ENCODE measurements at places on chromosomes 6 and 20.
A peak's percentile ranks its signal among the peaks of the same experiment; 100 is the strongest.

GRCh38 chr6:113649880-113650609 is 207.1 kb upstream of the MARCKS start:
- DNase-seq: no peak

DNA sequence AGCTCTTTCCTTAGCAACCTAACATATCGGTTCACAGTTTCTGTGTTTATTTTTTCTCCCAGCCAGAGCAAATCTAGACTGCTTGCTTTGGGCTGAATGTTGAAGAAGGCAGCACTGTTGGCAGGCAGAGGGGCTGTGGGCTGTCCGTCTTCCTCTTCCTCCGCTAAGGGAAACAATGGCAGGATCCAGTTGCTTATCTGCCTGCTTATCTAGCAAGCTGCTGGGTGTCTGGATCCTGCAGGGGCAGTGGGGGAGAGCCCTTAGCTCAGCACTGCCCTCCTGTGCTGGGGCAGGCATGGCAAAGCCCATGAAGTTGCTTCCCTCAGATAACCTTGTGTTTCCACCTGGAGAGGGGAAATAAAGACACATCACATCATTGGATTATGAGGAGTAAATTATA is 92.7 kb upstream of the CD93 start:
- no peak for DNase-seq

- no peak for DNase-seq
These were observed 5.6 kb upstream of the LY6G5C start for GRCh38 chr6:31686483-31686882.

- DNase-seq: no peak
These were observed 14.3 kb upstream of the ELOVL2 start for GRCh38 chr6:11058406-11058805.

- DNase-seq: no peak
These were observed 59.5 kb downstream of the VEGFA start for GRCh38 chr6:43829470-43829869.

- DNase-seq: no peak
These were observed 55.3 kb downstream of the EFCAB8 start for GRCh38 chr20:32914031-32914430.

DNA sequence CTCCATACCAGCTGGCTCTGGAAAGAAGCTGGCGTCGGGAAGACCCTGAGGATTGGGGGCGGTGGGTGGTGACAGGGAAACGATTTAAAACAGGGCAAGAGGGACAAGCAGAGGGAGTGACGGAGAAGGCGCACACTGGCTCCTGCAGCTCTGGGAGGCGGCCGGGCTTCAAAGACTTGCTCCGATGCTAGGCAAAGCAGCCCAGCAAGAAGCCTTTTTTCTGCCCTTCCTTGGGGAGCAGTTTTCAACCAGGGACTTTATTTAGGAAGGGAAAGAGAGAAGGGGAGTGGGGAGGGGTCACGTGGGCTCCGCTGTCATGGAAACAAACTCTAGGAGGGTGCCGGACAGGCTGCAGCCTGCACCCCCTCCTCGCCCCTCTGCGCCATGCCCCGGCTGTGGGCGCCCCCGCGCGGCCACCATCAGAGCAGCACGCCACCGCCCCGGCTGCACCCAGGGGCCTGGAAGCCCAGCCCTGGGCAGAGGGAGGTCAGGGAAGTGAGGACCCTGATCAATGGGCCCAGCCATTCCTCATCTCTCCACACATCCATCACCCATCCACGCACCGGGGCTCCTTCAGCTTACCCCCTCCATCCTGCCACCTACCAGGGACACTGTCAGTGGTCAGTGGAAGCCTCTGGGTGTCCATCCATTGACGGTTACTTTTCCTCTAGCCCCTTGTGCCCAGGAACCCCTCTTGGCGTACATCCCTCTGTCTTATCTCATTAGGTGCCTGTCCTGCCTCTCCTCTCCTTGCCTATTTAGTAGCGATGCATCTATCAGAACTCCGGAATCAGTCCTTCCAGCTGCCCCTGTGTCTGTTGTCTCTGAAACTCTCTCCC is 66.6 kb upstream of the CCDC167 start:
- peak; percentile 73 for DNase-seq

- no peak for DNase-seq
These were observed 1021.3 kb downstream of the HACE1 start for GRCh38 chr6:103838457-103838856.

DNA sequence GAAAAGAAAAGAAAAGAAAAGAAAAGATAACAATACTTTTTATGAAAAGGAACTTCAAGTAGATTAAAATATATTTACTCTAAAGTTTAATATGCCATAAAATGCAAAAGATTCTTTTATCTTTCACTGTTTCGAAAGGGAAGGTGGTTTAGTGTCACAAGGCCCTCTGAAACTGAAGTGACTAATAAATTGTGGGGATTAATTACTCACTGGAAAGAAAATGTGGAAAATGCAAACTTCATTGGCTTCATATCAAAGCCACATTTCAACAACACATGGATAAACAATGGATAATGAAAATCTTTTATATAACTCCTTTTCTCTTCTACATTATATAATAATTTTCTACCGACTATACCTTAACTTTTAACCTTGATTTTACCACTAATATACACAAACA is 320.5 kb upstream of the RSPO3 start:
- DNase-seq: no peak

GRCh38 chr6:159117046-159117445 is 52.2 kb upstream of the FNDC1 start:
- DNase-seq: no peak

DNA sequence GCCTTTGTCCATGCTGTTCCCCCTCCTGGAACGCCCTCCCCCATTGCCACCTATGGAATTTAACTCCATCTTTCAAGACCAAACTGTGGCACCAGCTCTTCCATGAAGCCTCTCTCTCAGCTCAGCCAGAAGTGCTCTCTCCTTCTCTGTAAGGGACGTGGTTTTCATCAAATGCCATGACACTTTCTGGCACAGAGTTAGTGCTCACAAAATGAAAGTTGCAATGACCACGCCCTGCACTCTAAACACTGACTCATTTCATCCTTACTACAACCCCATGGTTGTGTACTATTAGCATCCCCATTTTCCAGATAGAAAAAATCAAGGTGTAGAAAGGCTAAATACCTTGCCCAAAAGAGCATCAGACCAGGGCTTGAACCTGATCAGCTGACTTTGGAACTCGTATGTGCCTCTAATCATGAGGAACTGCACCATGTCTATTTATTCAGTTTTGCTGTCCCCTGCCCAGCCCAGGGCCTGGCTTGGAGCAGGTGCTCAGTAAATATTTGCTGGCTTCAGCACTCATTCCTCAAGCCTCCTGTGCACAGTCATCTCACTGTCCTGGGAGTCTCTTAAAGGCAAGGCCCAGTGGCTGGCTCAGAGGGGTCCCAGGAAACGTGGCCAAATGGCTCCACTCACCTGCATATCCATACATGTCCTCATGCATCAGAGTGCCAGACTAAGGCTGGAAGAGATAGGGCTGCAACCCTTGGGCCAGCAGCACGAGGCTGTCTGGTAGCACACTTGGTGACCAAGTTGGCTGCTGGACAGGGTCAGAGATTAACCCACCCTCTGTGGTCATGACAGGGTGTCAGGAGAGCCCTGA is 77.9 kb downstream of the MRPL14 start:
- DNase-seq: no peak

GRCh38 chr20:30598460-30599230 is 658.8 kb upstream of the DEFB115 start:
- DNase-seq: no peak

DNA sequence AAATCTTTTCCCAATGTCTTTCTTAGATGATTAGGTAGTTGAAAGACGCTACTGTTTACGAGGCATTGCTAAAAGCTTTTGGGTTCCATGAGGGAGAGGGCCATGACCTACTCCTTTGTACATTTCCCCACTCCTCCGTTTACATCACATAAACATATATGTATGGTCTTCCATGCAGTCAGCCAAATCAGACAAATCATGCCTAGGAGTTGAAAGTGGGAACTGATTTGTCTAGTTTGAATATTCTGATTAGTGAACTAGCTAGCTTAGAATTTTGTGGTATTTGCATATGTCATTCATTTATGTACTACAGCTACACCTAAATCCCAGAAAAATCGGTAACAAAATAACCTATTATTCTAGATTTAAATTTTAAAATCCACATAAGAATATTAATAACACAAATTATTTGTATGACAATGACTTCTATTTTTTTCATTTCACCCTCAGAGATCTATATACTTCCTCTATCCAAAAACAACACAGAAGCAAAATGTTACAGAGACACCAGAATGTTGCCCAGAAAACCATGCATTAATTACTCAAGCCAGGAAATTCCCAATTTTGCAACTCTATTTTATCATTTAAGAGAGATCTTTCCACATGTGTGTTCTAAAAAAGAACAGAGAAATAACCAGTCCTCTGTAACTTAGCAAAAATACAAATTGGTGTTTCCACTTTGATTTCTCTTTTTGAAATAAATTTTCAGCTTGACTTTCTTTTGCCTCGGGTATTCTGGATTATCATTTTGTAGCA is 231.9 kb downstream of the LAMA2 start:
- DNase-seq: no peak

DNA sequence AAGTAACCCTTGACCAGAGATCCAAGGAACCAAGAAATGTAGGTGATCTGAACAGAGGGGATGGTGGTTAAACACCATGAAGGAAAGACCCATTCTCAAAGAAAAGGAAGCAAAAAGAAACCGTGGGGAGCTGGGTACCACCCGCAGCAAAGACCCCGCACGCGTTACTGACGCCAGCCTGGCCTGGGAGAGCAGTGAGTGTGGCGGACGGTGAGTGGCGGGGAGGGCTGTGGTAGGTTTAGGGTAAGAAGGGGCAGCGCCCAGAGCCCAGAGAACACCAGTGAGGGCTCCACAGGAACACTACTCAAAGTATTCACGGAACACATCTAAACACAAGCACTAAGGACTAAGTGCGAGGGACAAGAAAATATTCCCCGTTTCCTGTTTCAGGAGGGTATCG is 4.2 kb downstream of the GMEB2 start:
- no peak for DNase-seq

GRCh38 chr6:149751239-149751638 is 1.7 kb downstream of the PCMT1 start:
- no peak for DNase-seq

DNA sequence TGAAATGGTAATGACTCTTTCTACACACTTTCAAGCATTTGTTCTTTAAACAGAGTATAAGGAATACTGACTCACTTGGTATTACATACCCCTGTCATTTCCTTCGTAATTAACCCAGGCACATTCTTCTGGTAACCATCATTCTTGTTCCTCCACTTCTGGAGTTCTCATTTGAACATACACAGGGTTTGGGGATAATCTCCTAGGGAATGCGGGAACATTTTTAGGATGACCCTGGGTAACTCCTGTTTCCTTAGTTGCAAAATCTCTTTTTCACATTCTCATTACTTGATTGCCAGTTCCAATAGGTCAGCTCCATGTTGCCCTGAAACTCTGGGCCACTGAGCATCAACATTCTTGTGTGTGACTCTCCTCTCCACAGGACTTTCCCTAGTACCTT is 51.5 kb upstream of the E2F3 start:
- DNase-seq: no peak

- no peak for DNase-seq
These were observed 30.6 kb upstream of the PRDM1 start for GRCh38 chr6:106055489-106055888.

GRCh38 chr6:43258180-43258579 is 14.9 kb downstream of the TTBK1 start:
- DNase-seq: no peak

GRCh38 chr6:129777371-129777770 is 67.4 kb upstream of the ARHGAP18 start:
- no peak for DNase-seq

GRCh38 chr20:62873280-62873679 is 11.7 kb upstream of the TCFL5 start:
- no peak for DNase-seq

GRCh38 chr6:107345393-107345792 is 114.0 kb downstream of the PDSS2 start:
- no peak for DNase-seq

DNA sequence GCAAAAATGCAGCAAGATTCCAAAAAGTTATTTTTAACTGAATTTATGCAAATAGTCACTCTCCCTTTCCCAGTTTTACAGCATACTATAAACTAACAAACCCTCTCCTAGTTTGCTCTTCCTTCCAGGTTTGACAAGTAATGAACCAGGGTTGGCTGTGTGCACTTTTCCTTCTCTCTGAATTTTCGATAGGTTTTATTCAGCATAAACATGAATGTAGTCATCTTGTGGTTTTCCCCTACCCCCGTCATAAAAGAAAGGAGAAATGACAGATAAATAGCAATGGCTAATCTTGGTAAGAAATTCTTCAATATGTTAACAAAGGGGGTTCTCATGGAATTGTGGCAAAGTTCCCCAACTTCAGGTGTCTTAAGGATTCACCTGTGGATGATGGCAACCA is 26.3 kb downstream of the PRDM1 start:
- no peak for DNase-seq

DNA sequence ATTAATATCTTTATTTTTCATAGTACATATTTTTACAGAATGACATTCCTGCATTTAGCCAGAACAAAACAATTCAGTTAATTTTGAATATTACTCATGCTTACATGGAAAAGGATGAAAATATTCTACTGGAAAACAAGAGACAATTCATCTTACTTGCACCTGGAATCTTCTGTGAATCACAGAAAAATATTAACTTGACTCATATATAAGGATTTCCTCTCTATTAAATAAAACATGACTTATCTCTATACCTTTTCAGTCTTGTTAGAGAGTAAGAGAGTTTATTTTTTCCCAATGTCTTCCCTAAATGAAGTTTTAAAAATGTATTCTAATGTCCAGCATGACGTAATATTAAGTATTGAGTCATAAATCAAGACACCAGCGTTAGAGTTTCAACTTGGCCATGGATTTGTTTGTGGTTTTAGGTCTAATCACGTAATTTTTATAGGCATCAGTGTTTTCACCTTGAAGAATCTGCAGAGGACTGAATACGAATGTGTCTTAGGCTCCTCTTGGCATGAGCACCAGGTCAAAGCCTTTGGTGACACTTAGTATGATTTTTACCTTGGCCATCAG is 445.1 kb upstream of the JAG1 start:
- no peak for DNase-seq

DNA sequence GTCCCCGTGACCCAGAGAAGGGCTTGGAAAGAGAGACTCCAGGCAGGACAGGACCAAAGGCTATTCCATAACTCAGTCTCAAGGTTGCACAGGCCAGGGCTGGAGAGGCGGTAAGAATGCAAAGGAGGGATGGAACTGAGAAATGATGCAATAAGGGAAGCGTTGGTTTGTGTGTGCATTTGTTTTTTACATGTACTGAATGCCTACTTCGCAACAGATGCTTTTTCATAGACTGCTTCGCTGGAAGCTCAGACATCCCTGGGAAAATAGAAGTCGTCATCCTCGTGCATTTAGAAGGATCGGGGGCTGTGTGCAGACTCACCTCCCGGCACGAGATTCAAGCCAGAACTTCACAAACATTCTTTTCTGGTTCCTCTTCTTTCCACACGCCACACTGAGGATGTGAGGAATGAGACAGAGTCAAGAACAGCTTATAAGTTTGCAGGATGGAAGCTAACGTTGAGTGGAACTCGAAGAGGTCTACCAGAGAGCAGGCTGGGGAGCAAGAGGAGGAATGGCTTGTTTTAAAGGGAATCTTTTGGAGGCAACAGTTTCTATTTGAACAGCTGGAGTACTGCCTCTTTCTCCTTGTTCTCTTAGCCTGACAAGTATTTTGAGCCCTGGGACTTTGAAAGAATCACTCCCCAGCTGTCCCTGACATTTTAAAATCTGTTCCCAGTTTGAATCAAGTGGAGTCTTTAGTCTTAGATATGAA is 19.3 kb upstream of the LY86 start:
- no peak for DNase-seq

GRCh38 chr20:62749851-62750445 is 41.3 kb downstream of the NTSR1 start:
- DNase-seq: no peak
